ENCODE measurements at places on chromosomes 1 and 21. TPM values are rescaled to one million over a fixed set of nuclear protein-coding genes. Genes with fewer than 3 reads are reported as not detected.

DNA sequence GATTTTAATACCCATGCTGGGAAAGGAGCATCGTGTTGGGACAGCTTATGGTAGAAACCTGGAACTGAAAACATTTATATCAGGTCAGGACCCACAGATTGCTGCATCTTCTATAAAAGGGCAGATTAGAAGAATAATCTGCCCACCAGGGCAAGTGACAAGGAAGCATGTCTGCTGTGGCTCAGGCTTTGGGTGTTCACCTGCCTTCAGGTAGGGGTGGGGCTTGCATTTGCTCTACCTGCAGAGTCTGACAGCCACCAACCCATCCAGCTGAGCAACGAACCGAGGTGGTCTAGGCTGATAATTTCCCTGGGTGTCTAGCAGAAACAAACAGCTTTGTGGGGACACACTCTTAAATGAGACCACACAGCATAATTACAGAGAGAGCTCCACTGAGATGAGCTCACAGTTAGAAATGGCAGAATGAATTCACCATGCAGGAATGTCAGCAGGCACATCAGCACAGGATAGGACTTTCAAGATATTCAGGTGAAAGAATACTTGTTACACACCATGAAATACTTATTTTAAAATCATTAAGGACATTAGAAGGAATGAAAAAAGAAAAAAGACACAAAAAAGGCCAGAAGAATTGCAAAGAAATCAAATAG, 36.1 kb upstream of the B3GALT5 start:
- DNase-seq, result no peak

DNA sequence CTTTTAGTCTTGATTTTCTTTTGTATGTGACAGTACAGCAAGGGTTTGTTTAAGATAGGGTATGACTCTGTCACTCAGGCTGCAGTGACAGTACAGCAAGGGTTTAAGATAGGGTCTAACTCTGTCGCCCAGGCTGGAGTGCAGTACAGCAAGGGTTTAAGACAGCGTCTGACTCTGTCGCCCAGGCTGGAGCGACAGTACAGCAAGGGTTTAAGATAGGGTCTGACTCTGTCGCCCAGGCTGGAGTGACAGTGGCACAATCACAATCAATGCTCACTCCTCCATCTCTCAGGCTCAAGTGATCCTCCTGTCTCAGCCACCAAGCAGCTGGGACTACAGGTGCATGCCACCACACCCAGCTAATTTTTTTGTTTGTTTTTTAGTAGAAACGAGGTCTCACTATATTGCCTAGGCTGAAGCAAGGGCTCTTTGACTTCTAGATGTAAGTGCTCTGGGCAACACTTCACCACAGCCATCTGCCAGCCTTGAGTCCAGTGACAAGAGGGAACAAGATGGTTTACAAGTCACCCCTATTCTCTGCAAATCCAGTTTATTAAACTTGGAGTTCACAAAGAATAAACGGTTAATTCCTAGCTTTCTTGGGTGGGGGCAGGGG, 965 bp upstream of the SH2D5 start:
- no peak for DNase-seq

GRCh38 chr1:183792300-183792699, 12.6 kb upstream of the RGL1 start:
- DNase-seq, result no peak

SV2A gene
- 3.7 TPM for total RNA-seq

LCA5L gene
- 0.41 TPM for total RNA-seq

LCK gene
- 1.3 TPM for total RNA-seq

- DNase-seq, result no peak
Measured at GRCh38 chr1:30129421-30130055, 593.8 kb downstream of the MATN1 start.

PKNOX1 gene
- total RNA-seq, result 9.4 TPM

GRCh38 chr1:46544561-46545240, 6.7 kb downstream of the KNCN start:
- no peak for DNase-seq

DNA sequence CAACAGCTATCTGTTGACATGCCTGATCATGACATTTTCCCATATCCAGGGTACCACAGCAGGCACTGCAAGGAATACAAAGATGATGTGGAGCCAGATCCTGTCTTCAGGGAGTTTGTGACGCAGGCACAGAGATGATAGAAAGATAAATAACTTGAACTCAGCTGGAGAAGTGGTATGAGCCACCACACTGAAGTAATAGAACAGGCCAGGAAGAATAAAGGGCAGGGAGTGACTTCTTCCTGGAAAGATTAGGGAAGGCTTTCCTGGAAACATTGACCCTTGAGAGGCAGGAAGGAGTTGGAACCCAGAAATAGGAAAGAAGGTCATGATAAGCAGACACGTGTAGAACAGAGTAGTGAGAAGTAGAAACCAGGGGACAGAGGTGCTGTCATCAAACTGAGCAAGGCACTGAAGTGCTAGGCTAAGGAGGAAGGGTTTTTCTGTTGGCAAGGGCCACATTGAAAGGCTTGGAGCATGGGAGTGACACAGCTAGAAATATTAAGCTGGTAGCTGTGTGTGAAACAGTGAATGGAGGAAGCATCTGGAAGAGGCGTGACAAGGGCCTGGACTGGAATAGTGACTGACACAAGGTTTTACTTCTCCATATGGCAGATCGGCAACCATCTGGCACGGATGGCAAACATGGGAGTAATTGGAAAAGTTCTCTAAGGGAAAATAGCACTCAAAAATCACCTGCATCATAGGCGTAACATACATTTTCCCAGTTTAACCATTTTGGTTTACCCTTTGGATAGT, 68.4 kb downstream of the AK5 start:
- DNase-seq, result no peak

KCNE1 gene
- 0.82 TPM for total RNA-seq

CD53 gene
- 7.2 TPM for total RNA-seq

DNA sequence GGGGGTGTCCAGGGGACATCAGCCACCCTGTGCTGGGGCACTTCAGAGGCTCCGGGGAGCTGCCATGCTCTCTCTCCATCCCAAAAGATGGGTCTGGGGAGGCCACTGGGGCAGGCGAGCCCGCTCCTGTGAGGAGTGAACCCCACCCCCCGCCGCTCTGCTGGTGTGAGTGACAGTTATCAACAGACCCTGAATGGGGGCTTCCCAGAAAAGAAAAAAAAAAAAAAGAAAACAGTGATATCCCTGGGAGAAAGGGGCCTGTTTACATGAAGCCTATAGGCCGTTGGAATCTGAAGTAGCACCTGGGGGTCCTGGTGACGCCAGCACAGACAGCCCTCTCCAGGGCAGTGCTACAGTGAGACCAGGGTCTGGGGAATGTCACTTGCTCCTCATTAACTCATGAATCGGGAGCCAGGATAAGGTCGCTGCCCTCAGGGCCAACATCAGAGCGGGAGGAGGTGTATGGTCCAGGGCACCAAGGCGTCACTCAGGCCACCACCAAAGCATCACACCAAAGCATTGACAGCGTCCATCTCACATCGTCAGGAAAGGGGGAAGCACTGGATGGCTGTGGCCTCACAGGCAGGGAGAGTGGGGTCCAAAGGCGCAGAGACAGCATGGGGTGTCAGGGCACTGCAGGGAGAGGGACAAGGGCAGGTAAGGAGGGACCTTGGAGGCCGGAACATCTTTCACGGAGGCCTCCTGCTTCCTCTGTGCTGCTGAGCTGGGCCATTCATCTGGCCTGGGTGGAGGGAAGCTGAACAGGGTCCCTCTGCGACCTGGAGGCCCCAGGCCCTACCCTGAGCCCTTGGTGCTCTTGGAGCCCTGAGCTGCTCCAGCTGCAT, 8.4 kb upstream of the NPHP4 start:
- no peak for DNase-seq

- no peak for DNase-seq
Measured at GRCh38 chr1:1402072-1402900, 3.2 kb upstream of the CCNL2 start.

DNA sequence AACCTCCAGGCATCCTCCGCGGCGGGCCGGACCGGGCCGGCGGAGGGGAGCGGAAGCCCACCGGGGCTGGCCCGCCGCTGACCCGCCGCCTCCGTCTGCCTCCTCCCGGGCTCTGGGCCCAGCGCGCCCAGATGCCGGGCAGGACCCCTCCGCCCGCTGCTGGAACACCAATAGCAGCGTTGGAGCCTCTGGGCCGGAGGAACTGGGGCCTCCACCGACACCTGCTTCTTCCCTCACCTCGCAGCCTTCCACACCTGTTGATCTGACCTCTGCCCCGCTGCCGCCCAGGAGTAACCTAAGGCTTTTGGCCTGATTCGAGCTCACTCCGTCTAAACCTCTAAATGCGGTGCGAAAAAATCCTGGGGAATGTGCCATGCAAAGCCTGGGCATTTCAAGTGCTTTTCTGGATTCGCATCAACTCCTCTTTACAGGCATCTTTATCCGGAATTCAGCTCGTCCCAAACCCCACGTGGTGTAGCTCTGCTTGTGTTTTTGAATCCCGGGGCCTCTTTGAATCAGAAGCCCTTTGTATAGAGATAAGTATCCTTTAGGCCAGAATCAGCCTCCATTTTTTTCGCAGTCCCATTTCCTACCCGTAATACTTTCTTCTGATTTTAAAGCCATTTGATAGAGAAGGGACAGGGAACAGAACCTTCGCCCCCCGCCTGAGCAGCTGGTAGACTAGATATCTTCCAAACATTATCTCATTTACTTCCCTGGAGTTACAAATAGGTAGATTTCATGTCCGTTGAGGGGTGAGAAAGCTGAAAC, 680 bp upstream of the CNN3 start:
- DNase-seq, result no peak

DNA sequence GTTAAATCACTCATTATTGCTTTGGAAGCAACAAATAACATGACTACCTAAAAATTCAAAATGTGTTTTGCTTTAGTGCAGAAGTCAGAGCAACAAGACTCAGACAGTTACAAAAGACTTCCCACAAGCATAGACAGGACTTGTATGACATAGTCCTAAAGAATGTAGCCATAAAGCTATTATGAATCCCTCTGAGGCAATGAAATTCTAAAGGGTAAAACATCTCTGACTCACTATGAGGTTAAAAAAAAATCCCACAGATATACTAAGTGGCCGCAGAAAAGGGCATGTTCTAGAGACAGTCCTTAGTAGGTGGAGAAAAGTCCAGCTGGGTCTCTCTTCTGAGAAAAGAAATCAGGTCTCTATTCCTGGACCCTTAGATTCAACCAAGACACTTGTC, 4.9 kb downstream of the PRKAB2 start:
- no peak for DNase-seq

TSPAN2 gene
- total RNA-seq, result 14.0 TPM

PMF1 gene
- 49.7 TPM for total RNA-seq

- DNase-seq, result no peak
Measured at GRCh38 chr1:110951161-110951560, 12.6 kb downstream of the LRIF1 start.

S100A7 gene
- total RNA-seq, result 2.6 TPM

- DNase-seq, result peak; percentile 77
Measured at GRCh38 chr1:165717918-165718515, 19.7 kb upstream of the ALDH9A1 start.

VCAM1 gene
- total RNA-seq, result 40.3 TPM

TSPEAR gene
- 1.0 TPM for total RNA-seq

DNA sequence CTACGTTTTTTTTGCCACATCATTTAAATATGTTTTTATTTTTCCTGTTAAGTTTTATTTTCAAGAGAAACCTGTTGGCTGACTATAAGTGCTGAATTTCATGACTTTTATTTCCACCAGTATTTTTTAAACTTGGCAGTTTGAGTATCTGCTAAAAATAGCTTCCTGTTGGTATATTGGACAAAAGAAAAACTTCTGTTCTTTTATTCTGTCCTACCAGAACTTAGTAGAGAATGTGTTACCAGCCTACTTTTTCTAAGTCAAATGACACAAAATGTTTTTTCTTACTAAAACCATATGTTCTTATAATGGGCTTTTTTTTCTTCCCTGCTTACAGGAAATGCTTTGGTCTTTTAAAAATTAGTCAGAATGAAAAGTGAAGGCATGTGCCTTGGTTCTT, 7.6 kb downstream of the DR1 start:
- no peak for DNase-seq

DNA sequence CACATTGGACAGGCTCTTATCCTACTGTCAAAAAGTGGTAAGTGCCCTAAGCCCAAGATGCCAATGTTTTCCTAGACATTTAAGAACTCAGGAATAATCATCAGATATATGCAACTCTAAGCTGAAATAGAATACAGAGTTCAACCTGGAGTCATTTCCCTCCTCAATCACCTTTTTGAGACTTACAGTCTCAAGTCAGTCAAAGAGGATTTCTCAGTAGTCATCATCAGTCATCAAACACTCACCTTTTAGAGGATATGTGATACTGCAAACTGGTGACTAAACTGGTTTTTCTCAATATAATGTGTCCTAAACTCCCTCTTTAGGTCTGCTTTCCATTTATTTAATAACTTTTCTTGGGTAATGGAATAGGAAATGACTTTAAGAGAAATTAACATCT, 145.3 kb upstream of the ADAMTS5 start:
- DNase-seq, result no peak

DNA sequence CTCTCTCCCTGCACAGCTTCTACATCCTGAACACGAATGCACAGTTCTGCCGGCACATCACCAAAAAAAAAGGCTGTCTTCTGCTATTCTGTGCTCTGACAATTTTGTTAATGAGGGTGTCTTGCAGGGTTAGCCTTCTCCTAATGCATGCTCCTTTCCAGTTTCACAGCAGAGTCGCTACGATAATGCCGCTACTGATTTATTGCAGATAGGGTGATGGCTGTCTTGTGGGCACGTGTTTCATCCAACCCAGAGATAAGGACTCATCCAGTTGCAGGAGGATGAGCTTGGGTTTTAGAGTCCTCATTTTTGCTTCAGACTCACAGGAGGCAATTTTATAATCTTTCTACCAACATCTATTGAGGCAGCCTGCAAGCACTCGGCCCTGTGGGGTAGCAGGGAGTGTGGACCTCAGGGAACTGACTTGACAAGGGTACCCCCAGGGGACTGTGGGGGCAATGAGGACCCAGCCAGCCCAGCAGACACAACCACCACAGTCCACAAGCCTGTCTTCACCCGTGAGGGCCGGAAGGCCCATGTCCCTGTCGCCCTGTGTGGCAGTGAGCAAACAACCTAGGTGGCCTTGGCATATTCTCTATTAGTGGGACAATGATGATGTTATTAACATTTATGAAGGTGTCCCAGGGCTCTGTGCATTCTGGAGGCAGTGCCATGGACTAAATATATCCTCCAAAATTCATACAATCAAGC, 15.4 kb upstream of the UTS2 start:
- no peak for DNase-seq

DNA sequence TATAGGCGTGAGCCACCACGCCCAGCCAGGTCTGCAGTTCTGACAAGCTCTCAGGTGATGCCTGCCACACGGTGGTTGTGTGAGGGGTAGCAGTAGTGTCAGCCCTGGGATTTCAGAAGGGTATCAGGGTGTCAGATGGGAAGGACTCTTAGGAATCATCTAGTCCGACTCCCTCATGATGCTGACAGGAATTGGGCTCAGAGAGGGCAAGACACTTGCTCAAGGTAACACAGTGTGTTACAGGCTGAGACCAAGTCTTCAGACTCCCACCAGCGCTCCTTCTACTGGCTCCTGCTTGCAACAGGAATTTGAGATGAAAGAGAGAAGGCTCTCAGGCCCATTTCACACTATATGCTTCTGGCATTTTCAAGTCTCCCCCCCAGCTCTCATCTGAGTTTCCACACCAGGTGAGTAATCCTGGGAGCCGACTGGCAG, 6.9 kb downstream of the HTR1D start:
- no peak for DNase-seq

LMOD1 gene
- 6.1 TPM for total RNA-seq

ACTL8 gene
- not detected for total RNA-seq

Measured in tongue (tissue), 3 donors.